NCI-H446 treated with DMSO at 0.1 percent for 48 hours (cell line): ENCODE measurements at places on chromosomes 12 and 14.

GRCh38 chr14:30082486-30082885 is 154.8 kb upstream of the PRKD1 start:
- DNase-seq = peak; percentile 11

DNA sequence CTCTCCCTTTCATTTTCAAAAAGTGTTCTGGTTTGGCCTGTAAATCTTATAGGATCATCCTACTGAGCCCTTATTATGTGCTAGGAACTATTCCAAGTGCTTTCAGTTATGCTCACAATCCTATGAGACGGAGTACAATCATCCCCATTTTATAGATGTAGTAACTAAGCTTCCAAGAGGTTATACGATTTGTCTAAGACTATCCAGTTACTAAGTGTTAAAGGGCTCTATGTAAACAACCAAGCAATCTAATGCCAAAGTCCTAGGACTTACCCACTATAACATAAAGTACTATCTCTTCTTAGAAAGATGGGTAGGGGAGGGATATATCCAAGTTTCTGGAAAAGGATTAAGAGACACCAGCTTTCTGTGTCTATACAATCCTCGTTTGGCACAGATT is 6.7 kb downstream of the CFL2 start:
- DNase-seq = no peak

- DNase-seq = no peak
These were observed 1.6 kb downstream of the RHOF start for GRCh38 chr12:121791671-121792551.

DNA sequence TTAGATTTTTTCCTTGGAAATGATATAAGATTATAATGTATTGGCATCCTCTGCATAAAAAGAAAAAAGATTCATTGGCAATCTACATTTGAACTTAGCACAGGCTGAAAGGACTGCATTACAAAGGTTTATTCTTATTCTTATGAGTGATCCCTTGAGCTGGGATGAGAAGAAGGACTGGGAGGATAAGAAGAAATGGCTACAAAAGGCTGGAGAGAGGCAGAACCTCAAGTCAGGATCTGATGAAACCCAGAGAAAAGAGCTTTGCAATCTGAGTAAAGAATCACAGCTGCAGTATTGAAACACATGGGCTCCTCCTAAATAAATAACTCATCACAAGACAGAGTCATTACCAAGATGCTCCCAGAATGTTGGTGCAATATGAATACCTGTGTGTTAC is 1635.4 kb upstream of the FLRT2 start:
- DNase-seq = no peak

- DNase-seq = no peak
These were observed 180.0 kb downstream of the NPAS3 start for GRCh38 chr14:33118668-33119067.

DNA sequence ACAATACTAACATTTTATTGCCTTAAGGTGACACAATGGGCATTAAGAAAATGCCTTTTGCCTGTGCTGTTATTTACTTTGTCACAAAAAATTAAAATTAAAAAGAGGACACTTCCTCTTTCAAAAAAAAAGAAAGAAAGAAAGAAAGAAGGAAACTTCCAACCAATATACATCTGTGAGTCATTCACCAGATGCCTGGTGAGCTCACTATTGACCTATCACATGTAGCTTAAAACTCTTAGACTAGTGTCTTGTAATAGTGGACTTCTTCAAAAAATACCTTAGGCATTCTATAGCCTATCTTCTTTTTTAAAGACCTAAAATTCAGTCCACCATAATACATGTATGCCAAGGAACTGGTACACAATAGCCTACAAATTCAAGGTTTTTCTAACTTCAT is 4.9 kb upstream of the SOX5 start:
- DNase-seq = no peak

DNA sequence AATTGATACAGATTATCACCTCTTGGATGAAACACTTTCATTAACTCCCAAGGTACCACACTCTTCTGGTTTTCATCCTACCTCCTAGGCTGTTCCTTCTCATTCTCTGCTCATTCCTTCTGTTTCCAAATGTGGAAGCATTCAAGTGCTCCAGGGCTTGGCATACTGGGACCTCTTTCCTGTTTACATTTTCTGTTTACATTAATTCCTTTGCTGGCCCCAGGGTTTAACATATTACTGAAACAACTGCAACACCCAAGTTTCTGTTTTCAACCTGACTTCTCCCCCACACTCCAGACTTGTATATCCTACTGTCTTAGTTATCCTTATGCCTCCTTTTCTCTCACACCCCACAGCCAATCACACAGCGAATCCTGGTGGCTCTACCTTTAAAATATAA is 386.3 kb upstream of the GARIN6 start:
- no peak for DNase-seq

- no peak for DNase-seq
These were observed 46.7 kb upstream of the ATP2A2 start for GRCh38 chr12:110234331-110234751.

- no peak for DNase-seq
These were observed 29.1 kb downstream of the SLC16A7 start for GRCh38 chr12:59624732-59625460.

GRCh38 chr14:24317141-24317928 is 6.0 kb downstream of the LTB4R start:
- no peak for DNase-seq

DNA sequence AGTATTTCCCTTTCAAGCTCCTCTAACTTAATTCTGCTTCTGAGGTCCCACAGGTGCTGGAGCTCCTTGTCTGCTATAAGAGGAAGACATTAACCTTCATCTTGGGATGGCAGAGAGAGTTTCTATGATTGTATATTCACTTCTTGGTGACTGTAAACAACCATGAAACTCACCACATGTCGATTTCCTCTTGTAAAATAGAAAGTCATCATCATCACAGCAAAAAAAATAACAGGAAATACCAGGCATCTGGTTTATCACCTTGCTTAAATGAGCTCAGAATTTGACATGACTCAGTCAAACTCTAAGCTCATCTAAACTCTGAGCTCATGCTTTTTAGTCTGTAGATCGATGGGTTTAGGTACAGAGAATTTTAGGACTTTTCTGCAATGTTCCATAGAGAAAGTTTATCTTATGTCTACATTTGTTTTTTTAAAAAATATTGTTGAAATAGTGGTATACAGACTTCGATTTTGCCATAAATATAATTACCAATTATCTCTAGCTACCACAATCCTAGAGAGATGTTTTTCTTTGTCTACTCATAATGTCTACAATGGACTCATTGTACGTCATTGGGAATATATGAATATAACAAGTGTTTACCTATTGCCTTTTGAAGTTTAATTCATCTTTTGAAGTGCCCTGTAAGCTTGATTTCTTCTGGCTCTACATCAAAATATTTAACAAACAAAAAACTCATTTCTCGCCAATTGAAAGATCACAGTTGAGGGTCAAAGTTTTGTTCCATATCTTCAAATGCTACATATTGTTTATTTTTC is 58.4 kb downstream of the IGF1 start:
- no peak for DNase-seq

GRCh38 chr14:104393898-104394381 is 185.6 kb upstream of the C14orf180 start:
- DNase-seq = no peak

DNA sequence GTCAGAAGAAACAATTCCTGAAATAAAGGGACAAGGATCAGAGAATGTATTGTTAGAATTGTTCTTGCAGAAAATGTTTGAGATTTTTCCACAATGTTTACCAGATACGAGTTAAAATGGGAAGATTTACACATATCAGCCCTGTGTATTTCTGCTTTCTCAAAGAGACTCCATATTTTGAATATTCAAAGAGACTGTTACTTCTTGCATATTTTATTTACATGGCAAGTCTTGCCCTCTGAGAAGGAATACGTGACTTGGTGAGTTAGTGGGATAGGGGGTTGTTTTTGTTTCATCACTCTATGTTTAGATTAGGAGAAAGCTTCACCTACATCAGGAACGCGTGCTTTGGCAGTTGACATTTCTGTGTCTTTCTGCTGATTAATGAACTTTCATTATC is 56.1 kb upstream of the ZDHHC17 start:
- DNase-seq = no peak

DNA sequence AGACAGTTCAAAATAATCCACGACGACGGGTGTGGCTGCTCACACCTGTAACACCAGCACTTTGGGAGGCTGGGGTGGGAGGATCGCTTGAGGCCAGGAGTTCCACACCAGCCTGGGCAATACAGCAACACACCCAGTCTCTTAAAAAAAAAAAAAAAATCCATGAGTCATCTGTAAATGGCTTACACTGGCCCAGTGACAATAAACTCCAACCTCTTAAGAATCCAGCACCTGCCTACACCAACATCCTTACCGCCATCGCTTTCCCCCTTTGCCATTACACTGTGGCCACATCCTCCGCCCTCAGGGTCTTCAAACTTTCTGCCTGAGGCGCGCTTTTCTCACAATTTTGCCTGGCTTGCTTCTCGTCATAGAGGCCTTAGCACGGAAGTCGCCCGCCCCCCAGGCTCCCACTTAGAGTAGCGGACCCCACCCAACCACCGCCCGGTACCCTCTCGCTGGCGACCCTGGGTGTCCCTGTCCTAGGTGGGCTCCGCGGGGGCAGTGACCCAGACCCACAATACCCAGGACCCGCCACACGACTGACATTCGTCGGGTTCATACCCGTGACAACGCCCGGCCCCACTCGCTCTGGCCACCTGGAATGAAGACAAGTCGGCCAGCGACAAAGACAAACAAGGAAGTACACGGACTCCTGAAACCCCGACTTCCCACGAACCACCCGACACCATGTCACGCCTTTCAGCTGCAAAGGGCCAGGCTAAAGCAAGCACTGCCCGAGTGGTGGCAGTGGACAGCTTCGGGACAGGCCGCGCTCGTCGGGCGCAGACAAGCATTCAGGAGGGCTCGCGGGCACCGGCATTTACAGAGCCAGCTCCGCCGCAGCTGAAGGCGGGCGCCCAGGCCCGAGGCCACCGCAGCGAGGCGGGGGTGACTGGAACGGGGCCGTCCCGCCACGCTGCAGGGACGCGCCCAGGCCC is 636 bp downstream of the GOLGA3 start:
- no peak for DNase-seq

GRCh38 chr12:132550014-132550802 is 60.2 kb downstream of the LRCOL1 start:
- DNase-seq = no peak

DNA sequence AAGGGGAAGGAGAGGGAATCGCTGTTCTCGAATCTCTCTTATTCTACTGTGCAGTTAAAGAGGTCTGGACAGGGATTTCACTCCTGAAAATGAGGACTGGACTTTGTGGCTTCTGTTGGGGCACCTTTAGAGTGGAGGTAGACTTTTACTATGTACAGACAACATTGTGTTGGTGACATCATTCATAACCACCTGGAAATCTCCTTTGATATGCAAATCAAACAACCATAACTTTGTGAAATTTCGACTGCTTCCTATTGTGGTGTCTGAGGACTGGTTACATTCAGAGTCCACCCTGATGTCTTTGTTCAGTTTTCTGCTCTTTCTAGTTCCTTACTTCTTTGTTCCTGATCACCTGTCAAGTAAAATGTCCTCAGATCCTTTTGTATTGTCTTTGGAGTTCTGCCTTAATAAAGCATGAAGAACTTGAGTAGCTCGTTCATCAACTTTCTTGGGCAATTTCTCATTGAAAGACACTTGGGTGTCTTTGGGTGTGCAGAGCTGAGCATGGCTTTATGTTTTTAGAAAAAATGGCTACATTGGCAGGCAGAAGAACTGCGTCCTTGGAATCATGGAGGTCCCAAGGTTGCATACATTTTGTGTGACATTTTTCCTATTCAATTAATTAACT is 29.8 kb downstream of the LRRK2 start:
- DNase-seq = no peak

- DNase-seq = no peak
These were observed 460 bp upstream of the SYNE2 start for GRCh38 chr14:63852271-63852816.

- no peak for DNase-seq
These were observed 103.3 kb downstream of the ADCK1 start for GRCh38 chr14:77903221-77903620.

DNA sequence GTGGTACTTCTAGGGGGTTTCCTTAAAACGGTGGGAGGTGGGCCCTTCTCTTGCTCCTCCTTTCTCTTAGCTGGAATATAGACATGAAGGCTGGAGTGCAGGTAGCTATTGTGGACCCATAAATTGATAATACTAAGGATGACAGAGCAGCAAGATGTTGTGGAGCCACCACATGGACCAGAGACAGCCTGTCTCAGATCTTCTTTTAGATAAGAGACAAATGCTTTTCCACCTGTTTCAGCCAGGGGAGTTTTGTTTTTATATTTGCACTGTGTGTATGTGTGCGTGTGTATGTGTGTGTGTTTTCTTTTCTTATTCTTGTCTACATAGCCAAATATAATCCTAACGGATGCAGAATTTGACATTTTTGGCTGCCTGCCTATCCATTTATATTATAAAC is 62.9 kb upstream of the HIF1A start:
- no peak for DNase-seq

DNA sequence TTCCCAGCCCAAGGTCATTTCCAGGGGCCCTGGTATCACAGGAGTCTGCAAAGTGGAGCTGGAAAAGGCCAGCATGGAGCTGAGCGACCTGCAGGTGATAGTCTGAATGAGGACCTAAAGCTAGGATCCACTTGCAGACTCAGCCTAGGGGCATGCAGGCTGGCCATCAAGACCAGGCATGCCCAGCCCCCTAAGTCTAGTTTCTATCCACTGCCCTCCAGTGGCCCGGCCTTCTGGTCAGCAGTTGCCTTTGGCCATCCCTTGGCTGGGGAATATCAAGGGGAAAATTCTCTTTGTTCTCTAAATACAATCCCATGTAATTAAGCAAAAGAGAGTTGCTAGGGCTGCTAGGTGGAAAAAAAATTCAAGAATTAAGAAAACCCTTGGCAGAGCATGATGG is 96.3 kb upstream of the LHX5 start:
- no peak for DNase-seq

GRCh38 chr12:11240348-11240930 is 29.1 kb downstream of the PRB3 start:
- no peak for DNase-seq

DNA sequence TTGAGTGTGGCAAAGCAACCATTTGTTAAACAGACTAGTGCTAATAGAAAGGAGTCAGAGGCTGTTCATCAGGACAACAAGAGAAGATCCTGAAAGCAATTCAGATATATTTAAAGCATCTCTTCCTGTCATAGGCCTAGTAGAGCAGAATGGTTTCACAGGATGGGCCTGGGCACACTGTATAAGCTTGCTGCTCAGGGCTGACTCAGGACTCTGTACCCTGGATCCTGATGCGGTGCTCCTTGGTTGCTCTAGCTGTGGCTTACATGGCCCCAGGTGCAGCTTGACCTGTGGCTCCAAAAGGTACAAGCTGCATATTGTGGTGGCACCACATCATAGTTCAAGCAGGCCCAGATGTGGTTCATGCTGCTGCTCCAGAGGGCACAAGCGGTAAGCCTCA is 313.4 kb downstream of the ETNK1 start:
- DNase-seq = no peak

GRCh38 chr14:99038431-99038820 is 233.6 kb downstream of the BCL11B start:
- no peak for DNase-seq

DNA sequence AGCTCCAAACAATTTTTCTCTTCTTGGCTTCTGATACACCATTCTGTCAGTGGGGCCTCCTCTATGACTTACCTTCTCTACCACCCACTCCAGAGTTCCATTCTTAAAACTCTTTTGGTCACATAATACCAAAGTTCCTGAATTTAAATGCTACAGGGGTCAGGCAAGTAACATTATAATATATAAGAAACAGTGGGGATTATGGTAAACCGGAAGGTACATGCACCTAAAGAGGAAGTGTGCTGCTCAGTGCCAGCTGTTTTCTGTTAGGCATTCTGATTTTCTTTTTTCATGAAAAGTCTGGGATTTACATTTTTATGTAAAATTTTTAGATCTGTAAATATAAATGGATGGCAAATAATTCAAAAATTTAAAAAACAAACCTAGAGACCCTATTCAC is 39.9 kb downstream of the SOS2 start:
- DNase-seq = no peak
